ENCODE measurements at places on chromosomes 4 and X.

DNA sequence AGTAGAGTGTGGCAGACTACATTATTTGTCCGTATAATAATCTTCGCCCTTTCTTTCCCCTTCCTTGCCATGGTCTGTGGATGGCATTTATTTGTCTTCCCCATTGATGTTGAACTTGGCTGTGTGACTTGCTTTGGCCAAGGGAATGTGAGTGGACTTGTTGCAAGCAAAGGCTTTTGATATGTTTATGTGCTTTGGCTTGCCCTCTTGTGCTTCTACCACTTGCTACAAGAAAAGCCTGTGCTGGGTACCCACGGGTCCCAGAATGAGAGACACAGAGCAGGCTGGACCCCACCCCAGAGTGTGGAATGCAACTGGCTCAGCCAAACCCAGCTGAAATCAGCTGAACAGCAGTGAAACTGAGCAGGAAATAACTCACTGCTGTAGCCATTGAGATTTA lies 63.0 kb downstream of the FAM184B start:
- no peak for DNase-seq

DNA sequence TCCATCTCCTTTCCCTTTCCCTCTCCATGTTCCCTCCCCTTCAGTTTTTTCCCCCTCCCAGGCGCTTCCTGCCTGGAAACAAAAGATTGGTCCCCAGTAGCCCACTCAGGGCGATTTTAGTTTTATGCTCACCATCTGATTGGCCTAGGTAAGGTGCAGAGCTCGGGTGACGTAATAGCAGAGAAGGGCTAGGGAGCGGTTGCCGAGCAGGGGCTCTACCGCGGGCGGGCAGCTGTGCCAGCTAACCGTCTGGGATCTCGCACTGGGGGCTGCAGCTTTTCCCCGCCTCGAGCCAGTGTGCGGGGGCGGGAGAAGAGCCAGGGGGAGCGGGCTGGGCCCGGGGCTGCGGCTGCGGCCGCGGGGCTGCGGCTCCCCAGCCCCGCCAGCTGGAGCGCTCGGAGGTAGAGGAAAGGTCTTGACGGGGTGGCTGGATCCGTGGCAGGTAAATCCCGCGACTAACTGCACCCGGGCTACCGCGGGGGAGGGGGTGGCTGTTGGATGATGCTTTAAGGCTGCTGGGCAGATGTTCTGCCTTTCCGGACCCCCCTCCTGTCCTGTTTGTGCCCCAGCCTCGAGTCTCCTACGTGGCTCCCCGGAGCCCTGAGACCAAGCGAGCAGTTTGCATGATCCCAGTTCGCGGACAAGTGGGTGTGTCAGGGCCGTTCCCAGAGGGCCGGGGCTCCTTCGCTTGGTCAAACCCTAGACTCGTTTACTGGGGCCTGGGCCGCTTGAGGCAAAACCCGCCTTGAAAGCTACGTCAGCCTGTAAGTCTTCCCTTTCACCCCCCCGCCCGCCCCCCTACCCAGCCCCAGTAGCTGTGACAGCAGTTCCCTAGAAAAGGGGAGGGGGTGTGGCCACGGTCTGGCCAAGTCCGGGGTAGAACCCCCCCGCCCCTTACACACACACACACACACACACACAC lies at the start of gene PAK3:
PAK3 (plus strand) TSS at position 218 of the 922 bp plus-strand sequence. CDS start 26,913 bp downstream, outside the sequence.
- no peak for DNase-seq

GRCh38 chr4:107747748-107748486 lies 27.9 kb upstream of the PAPSS1 start:
- no peak for DNase-seq

- DNase-seq, result no peak
These were observed 58.0 kb downstream of the RHOH start for GRCh38 chr4:40254608-40255392.

DNA sequence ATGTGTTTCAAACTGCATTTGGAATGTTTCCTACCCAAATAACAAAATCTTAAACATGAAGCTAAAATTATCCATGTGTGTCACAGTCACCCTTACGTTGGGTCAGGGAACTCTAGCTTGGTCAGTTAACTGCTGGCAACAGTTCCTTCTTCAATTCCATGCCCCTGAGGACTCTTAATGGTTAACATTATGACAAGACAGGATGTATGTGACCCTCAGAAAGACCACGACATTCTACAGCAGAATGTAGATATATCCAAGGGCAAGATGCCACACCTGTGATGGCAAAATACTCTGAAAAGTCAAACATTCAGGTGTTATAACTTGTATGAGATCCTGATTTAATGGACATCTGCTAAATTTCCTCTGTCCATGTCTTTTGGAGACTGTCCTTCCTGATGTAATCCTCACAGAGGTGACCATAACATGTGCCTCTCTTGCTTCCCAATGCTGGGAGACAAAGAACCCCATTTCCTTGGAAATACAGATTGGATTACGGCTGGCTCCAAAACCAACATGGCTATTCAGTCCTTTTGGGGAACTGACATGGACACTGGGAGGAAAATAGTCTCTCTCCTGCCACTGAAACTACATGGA lies 39.1 kb downstream of the YTHDC1 start:
- DNase-seq, result no peak
